ENCODE measurements at places on chromosomes 12 and 14.

GRCh38 chr14:82067221-82067875 is 533.7 kb upstream of the SEL1L start:
- DNase-seq: no peak

DNA sequence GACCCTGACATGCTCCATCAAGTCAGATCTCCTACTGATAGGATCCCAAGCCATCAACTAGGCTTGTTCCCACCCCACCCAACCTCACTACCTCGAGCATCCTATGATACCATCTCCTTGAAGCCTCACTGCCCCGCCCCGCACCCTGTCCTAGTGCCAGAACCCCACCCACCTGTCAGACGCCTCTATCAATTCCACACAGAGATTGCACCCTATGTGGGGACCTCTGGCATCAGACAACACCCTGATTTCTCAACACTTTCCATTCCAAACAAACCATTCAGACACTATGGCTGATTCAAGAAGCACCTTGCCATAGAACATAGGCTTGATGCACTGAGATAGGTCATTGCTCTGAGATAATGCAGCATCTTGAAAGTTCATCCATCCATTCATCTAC is 3.1 kb upstream of the GLTP start:
- no peak for DNase-seq

- DNase-seq: no peak
These were observed 55.4 kb upstream of the CCDC198 start for GRCh38 chr14:57549016-57549564.

DNA sequence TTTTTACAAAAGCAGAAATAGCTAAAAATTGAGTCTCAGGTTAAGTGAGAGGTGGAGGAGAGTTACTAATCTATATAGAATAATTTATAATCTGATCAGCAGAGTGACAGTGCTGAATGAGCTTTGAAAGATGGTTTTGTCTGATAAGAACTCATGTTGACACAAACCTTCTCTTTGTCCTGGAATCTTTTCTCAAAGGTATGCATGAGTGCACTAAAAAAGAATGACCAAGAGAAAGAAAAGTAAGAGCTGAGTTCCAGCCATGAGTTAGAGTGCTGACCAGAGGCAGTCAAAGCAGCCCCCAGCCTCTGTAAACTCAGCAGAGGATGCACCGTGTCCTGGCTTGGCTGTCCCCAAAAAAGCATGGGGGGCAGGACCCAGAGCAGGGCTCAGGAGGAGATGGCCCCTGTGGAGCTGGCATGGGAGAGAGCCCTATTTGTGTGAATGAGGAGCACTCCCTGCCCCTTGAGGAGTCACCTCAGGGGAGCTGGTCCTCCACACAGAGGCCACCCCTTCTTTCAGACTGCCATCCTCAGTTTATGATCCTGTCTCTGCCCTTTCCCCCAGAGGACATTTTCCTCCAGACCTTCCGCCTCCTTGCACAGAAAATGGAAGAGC is 129.8 kb downstream of the SEC23A start:
- DNase-seq: no peak

DNA sequence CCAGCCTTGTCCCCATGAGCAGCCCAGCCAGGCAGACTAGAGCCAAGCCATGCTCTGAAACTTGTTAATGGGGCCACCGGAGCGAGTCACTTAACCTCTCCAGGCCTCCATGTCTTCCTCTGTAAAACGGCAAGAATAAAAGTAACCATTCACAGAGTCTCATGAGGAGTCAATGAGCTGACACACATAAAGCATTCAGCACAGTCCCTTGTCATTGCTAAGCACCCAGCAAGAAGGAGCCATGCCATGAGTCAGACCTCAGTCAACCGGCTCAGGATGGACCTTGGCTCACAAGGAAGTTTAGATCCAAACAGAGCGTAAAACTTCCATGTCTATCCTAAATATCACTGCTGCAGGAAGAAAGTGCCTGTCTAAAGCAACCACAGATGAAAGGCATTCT is 10.6 kb downstream of the FICD start:
- DNase-seq: no peak

DNA sequence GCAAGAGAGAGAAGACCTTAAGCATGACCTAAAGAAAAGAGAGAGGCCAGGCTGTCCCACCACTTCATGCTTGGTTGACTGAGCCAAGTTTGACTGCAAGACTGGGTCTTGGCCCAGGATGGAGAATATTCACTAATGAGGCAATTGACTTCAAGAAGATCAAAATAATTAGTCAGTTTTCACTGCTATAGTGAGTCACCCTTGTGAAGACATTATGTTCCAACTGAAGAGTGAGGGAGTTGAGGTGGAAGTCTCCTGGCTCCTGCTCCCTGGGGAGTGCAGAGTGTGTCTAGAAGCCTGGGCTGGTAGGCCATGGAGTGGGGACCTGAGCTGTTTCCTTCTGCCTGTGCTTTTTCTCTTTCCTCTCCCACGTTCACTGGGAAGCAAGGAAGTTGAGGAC is 117.6 kb downstream of the CACNA1C start:
- DNase-seq: no peak

- no peak for DNase-seq
These were observed 102.0 kb upstream of the CDKN3 start for GRCh38 chr14:54294802-54295201.
